Mesenteric fat pad (tissue), 1 donor: ENCODE measurements at places on chromosomes 12 and 14. TPM values are rescaled to one million over a fixed set of nuclear protein-coding genes. Genes with fewer than 3 reads are reported as not detected.

- DNase-seq = no peak
These were observed 12.3 kb upstream of the GNG2 start for GRCh38 chr14:51848120-51848519.

- DNase-seq = no peak
These were observed 412 bp upstream of the SNW1 start for GRCh38 chr14:77761205-77761931.

DNA sequence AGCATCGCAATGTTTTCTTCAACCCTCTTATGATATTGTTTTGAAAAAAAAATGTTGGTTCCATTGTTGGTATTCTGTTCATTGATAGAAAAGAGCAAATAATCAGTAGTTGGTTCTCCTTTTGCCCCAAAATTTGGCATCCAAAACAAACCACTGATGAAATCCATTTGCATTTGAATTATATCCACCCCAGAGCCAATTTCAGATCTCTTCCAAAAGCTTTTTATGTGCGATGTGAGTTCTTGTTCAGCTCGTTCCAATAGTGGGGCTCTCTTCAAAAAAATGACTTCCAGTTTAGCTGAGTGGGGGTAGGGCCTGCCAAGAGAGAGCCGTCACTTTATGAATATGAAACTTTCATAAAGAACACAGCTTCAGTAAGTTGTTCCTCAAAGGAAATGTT, 130.7 kb downstream of the DIO2 start:
- no peak for DNase-seq

- DNase-seq = peak; percentile 22
These were observed 301.7 kb upstream of the SFSWAP start for GRCh38 chr12:131409211-131409610.

- no peak for DNase-seq
These were observed 16.1 kb downstream of the ATF1 start for GRCh38 chr12:50780013-50780412.

DNA sequence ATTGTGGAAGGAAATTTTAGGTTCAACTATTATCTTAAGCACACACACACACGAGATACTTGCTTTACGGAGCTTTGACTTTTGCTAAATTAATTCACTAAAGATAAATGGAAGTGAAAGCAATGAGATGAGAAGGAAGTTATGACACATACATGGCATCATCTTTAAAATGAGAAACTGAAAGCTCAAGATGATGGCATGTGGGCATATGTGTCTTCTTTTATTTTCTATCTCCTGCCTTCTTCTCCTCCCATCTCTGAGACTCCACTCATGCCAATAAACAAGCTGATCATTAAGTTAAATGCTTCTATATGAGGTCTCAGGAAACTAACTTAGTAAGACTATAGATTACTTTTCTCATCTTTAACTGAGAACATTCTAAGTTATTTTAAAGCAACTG, 216.7 kb downstream of the MED13L start:
- DNase-seq = no peak

DNA sequence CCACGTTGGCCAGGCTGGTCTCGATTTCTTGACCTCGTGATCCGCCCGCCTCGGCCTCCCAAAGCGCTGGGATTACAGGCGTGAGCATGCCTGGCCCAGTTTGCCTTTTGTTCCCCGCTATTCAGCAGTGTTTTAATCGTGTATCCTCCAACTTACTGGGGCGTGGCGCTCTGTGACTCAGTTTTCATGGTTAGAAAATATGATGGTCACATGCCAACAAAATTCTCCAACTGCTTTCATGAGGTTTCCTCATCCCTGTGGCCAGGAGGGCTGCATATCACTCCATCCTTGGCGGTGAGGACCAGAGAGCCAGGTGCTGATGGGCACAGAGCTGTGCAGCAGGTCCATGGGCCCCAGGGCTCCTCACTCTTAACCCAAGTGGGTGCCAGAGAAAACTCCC, 33.0 kb upstream of the PRMT8 start:
- DNase-seq = no peak

GRCh38 chr12:81114226-81114625, 36.3 kb downstream of the ACSS3 start:
- DNase-seq = no peak

GRCh38 chr12:46359667-46360280, 12.8 kb downstream of the SLC38A2 start:
- DNase-seq = no peak

GRCh38 chr12:4975574-4975973, 65.9 kb downstream of the KCNA1 start:
- no peak for DNase-seq

GRCh38 chr12:47802312-47802711, 17.4 kb downstream of the HDAC7 start:
- no peak for DNase-seq

DNA sequence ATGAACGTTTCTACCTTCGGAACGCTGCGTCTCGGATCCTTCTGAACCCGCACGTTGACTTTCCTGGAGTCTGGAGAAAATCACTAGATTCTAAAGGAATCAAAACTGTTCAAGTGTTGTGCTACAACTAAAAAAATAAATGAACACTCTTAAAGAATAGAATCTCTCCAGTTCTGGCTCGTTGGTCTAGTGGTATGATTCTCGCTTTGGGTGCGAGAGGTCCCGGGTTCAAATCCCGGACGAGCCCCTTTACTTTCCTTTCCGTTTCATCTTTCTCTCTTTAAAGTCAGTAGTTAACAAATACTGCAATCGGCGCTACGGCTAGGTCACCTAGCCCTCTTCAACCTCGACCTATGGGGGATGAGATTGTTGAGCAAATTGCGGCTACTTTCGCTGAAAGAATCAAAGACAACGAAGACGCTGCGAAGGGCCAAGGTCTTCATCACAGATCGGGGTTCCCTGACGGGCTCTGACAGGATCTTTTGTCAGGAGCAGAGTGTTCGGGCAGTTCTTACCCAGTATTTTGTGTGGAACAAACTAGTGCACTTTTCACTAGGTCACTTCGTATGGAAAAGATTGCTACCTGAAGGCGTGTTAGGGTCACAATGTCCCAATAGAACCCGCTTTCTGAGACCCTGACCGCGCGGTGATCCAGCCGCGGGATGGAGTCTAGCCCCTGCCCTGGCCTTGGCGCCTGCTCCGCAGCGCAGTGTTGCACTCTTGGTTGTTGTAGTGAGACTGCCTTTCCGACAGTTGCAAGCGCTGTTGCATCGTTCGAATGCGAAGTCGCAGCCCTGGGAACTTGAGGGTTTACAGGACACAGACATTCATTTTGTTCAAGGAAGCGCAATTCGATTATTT, 8.4 kb downstream of the OR6S1 start:
- DNase-seq = no peak

DNA sequence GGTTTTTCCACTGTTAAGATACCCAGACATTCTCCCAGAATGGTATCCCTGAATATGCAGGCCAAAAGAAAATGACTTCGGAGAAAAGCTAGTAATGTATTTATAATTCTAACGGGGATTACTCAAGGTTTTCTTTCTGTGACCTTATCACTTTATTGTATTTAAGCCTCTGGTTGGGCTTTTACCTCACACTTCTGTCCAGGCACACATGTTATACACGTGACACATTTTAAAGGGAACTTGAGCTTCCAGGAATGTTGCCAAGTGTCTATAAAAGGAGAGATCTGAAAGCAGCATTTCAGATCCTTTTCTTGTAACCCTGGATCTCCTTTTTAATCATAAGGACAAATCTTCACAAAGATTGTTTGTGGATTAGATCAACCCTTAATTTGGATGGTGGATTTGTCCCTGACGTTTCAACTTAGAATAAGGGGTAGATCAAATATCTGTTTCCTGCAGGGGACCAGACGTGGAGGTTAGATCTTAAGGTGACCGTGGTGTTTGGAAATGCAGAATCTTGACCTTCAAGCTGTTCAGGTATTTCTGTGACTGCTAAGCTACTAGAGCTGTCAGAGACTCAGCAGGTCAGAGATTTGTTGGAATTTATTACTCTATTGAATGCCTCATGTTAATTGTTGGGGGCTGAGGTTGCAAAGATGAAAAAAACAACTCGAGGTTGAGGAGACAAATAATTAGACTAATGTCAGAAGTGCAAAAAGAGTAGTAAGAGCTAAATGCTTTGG, 1.5 kb downstream of the CIPC start:
- DNase-seq = no peak

The MANSC4 gene
- total RNA-seq = not detected

The NKX2-1 gene
- not detected for total RNA-seq

The IL26 gene
- not detected for total RNA-seq

The GPD1 gene
- total RNA-seq = 1,023 TPM

The VDR gene
- total RNA-seq = 9.8 TPM

The C1QL4 gene
- not detected for total RNA-seq

The PMCH gene
- not detected for total RNA-seq
